Smooth muscle cell of the brain vasculature (primary cell): ENCODE measurements at places on chromosomes 7 and 10.

GRCh38 chr7:7953806-7954205 is 14.8 kb upstream of the GLCCI1 start:
- DNase-seq = no peak

DNA sequence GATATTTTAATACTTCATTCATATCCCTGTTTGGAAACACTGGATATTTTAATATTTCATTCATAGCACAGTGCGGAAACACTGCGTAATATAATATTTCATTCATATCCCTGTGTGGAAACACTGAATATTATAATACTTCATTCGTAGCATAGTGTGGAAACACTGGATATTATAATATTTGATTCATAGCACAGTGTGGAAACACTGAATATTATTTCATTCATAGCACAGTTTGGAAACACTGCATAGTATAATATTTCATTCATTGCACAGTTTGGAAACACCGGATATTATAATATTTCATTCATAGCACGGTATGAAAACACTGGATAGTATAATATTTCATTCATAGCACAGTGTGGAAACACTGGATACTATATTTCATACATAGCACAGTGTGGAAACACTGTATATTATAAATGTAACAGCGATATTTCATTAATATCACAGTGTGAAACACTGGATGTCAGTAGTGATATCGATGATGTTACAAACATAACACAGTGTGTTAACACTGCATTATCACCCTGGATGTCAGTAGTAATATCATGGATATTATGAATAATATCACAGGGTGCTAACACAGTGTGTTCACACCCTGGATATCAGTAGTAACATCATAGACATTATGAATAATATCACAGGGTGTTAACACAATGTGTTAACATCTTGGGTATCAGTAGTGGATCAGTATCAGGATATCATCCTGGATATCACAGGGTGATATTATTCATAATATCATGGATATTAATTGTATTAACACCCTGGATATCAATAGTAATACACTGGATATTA is 2.9 kb upstream of the TMEM225B start:
- no peak for DNase-seq

- DNase-seq = peak; percentile 55
These were observed 247.0 kb upstream of the FERD3L start for GRCh38 chr7:19392246-19392645.

DNA sequence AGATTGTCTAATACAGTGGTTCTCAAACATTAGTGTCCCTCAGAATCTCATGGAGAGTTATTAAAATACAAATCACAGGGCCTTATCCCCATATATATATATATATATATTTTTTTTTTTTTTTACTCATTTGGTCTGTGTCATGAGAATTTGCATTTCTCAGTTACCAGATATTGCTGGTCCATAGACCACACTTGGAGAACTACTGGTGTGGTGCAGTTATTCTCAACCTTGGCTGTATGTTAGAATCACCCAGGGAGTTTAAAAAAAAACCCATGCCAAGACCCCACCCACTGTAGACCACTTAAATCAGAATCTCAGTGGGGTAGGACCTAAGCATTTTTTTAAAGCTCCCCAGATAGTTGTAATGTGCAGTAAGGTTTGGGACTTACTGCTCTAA is 179.9 kb downstream of the AUTS2 start:
- DNase-seq = no peak

DNA sequence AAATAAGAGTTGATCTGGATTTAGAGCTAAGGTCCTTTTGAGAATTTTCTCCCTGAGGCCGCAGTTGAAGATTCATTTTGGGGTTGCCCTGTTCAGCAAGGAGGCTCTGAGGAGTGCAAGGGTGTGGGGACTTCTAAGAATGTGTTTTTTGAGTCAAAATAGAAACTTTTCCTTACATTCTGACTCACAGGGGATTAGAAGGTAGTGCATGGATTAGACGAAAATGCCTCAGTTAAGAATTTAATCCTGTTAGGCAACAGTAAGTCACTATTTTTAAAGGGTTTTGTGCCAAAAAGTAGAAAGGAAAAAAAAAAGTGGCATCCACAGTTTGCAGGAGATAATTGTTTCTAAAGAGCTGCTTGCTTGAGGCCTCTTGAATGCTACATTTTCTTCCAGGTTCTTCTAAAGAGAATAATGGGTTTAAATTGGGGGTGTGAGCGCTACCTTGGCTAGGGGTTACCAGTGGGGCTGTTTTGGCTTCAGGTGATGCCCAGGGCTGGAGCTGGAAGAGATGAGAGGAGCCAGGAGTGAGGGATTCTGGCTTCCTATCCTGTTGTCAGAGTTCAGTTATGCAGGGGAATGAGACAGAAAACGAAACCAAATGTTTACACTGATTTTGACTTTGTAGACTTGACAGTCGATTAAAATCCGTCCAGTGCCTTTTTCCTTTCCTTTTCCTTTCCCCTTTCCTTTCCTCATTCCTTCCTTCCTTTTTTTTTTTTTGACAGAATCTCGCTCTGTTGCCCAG is 52.9 kb downstream of the BAMBI start:
- DNase-seq = no peak

GRCh38 chr7:96052860-96053470 is 268.9 kb downstream of the SLC25A13 start:
- no peak for DNase-seq

DNA sequence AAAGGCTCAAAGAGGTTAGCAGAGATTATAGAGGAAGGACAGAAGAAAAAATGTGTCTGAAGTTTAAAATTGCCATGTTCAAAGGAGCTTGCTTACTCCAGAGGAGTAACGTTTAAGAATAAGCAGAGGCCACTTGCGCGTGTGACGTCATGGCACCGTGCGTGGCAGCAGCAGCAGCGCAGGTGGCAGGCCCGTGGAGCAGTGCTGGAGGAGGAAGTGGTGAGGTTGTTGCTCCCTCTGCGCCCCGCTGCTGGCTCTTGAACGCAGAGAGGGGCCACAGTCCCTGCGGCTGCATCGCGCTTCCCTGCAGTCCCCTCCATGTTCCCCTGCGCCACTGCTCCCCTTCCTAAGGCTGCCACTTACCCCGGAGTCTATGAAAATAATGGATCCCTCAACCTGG is 37.5 kb downstream of the GDI2 start:
- DNase-seq = no peak

DNA sequence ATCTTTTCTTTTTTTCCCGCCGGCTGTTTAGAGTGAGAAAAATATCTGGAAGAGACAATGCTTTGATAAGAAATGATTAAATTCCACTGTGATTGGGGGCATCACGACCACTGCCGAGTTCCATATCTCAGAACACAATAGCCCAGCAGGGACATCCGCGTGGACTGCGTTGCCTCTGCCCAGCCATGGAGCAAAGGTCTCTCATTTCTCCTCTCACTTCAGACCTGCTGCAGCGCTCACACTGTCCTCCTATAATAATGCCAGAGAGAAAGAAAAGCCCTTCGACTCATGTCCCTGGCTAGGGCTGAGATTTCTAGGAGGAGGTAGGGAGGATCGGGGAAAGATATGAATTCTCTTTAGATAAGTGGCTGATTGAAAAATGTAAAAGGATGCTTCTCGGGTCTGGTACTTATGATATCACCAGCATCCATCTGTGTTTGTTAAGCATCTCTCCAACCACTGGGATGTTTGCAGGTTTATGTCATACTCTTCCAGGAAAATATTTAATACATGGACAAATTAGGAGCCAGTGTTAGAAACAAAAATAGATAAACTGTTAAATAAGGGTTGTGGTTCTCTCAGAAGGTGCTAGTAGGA is 472.9 kb upstream of the AKR1E2 start:
- no peak for DNase-seq

DNA sequence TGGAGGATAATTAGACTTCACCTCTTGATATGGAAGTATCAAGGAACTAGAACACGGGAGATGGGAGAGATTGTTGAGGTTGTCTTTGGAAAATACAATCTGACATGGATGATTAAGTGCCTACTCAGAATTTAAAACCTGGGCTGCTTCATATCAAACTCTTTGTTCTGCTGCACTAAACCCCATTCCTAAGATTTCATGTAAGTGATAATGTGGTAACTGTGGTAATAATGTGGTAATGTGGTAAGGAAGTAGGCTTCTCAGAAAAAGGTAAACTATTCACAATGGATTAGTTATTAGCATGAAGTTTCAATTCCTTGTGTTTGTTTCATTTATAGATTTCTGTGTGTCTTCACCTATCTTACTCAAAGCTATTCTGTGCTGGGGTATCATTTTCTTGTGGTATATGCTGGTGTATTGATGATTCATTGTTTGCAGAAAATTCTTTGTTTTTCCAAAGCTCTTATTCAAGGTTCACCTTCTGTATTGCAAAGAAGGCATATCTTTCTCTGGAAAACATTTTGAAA is 129.9 kb upstream of the TAC1 start:
- DNase-seq = no peak

GRCh38 chr10:29535012-29535777 is 99.6 kb downstream of the SVIL start:
- no peak for DNase-seq

DNA sequence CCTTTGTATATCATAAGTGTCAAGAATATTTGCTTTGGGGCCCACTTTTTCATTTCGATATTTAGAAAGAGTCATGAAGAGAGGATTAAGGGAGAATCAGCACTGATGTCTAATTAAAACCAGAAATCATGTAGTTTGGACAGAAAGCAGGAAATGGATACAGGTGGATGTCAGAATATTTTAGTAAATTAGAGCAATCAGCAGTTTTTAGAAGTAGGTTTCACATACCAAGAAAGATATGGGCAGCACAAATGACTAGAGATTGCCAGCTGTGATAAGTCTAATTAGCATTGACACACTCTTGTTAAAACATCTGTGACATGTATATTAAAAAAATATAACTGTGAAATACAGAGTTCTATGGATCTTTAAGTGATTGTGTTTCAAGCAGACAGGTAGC is 180.8 kb upstream of the POM121L12 start:
- DNase-seq = no peak

DNA sequence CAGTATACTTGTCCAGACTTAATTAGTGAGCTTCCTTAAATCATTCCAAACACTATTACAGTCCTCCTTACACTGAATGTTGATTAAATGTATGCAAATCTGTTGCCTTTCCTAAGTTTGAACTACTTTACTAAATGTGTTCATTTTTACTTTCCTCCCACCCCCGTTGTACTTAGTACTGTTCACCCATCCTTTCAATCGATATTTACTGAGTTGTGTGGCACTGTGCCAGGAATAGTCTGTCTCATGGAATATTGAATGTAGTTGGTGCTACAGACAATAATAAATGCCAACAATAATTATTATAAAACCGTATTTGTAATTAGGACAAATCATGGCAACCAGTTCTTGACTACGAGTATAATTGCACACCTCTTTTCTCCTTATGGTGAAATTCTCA is 335.7 kb downstream of the GPR37 start:
- DNase-seq = no peak

DNA sequence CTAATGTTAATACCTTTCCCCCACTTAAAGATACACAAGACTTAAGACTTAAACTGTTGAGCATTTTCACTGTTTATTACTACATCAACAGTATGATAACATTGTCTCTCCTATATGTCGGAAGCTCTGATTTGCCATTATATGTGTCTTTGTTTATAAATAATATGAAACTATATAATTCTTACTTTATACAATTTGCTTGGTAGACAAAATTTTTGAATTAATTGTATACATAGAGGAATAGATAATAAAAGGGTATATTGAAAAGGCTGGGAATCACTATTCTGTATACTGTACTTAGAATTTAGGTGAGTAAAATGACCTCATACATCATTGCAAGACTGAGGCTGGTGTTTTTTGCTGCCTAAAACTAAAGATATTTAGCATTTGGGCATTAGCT is 82.1 kb upstream of the HDAC9 start:
- no peak for DNase-seq

- no peak for DNase-seq
These were observed 146.2 kb downstream of the ICA1 start for GRCh38 chr7:8115547-8116402.

- DNase-seq = no peak
These were observed 46.9 kb downstream of the TMEM26 start for GRCh38 chr10:61406242-61406641.
